CD4-positive, alpha-beta T cell treated with Interleukin-15 for 4 hours (primary cell): ENCODE measurements at places on chromosomes 12 and 14.

GRCh38 chr12:41972598-41972997, 172.1 kb downstream of the GXYLT1 start:
- no peak for DNase-seq

DNA sequence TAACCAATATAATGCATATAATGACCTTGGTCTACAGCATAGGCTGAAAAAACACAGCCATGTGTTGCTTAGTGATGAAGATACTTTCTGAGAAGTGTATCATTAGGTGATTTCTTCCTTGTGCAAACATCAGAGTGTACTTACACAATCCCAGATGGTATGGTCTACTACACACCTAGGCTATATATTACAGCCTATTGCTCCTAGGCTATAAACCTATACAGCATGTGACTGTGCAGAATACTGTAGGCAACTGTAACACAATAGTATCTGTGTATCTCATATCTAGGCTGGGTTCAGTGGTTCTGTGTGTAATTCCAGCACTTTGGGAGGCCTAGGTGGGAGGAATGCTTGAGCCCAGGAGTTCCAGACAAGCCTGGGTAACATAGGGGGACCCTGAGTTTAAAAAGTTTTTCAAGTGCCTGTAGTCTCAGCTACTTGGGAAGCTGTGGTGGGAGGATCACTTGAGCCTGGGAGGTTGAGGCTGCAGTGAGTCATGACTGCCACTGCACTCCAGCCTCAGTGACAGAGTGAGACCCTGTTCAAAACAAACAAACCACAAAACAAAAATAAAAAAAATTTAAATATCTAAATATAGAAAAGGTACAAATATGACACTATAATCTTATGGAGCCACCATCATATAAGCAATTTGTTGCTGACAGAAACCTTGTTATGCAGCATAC, 66.6 kb downstream of the GRIP1 start:
- no peak for DNase-seq

DNA sequence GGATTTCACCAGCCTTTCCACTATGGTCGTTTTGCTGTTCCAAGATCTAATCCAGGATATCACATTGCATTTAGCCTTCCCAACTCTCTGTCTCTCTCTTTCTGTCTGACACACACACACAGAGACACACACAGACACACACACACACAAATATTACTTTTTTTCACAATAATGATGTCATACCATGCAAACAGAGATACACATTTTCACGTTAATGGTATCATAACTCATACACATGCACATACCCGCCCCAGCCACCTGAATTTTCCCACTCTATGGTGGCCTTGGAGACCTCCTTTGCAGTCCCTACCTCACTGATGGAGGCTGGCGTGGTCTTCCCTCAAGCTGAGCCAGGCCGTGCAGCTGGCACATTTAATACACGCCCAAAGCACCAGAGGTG, 7.2 kb upstream of the MYL2 start:
- DNase-seq, result no peak

- no peak for DNase-seq
Observed at GRCh38 chr12:116996621-116997020, 85.9 kb downstream of the FBXW8 start.

GRCh38 chr14:57071639-57072038, 197.1 kb downstream of the EXOC5 start:
- no peak for DNase-seq
